ENCODE measurements at places on chromosomes 13 and 19. TPM values are rescaled to one million over a fixed set of nuclear protein-coding genes. Genes with fewer than 3 reads are reported as not detected.

CILP2 gene
- 6.1 TPM for polyA plus RNA-seq

- no peak for DNase-seq
Measured at GRCh38 chr13:31029102-31029501, 96.6 kb downstream of the TEX26 start.

RAB3A gene
- 184 TPM for polyA plus RNA-seq

DNA sequence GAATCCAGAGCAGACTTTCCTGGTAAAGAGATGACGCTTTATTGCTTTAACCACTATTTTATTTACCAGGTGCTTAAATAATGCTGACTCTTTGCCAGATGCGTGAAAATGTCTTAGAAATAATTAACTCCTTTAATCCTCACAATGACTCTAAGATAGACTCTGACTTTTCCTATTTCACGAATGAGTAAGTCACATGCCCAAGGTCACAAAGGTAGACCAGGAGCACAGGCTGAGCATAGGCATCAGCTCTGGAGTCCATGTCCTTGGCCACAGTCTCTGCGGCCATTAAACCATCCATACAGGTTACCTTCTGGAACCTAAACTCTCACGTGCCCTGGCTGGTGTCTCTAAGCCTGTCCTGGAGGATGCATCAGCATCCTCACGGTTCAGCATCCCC, 87.3 kb downstream of the ERCC5 start:
- no peak for DNase-seq

OR10H3 gene
- polyA plus RNA-seq = not detected

DNA sequence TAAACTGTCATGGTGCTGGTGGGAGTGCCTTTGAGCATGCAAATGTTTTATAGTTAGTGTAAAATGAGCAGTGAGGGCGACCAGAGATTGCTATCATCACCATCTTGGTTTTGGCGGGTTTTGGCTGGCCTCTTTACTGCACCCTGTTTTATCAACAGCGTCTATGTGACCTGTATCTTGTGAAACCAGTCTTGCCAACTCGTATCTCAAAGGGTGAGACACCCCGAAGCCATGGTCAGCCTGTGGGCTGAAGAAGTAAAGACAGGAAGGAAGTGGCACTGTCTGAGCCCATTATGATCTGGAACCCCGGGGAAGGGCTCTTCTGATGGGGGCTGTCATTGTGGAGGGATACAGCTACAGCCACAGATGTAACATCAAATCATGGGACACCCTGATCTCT, 81.5 kb upstream of the FAM216B start:
- DNase-seq = no peak

DNA sequence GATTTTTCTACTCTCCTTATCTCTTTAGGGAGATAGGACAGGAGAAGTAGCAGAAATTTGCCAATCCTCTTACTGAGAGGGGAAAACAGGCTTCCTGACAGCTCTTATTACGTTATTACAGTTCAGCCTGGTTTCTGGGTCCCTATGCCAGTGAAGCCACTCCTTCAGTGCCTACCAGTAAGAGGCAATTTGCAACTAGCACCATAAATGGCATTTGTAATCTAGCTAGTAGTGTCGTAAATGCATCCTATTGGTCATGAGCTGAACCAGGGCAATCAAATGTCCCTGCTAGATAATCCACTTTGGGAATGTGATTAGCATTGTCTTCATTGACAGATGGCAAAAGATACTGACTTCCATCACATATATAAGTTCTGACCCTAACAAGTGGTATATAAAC, 428.8 kb downstream of the DCT start:
- DNase-seq = no peak

DNA sequence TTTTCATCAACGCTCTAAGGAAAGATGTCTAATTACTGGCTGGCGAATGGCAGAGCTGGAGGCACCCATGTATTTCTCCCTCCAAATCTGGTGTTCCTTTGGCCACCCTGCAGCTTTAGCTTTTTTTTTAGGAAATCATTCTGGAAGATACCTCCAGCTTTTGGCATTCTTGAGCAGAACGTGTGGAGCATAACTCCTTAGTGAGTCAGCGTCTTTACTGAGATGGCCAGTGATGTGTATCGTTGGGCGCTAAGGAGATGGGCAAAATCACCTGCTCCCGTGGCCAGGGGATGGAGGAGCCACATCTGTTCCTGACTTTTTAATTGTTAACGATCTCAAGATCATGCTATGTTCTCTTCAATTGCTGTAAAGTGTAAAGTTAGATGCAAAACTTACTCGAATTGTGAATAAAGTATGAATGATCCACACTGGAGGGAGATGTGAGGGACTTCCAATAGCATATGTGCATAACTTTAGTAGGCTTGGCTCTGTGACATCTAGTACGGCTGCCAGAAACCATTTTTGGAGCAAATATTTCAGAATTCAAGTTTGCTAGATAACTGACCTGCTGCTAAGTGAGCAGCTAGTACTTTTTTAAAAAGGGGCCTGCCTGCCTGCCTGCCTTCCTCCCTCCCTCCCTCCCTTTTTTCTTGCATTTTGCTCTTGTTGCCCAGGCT, 24.4 kb upstream of the C1QTNF9 start:
- peak; percentile 76 for DNase-seq

DNA sequence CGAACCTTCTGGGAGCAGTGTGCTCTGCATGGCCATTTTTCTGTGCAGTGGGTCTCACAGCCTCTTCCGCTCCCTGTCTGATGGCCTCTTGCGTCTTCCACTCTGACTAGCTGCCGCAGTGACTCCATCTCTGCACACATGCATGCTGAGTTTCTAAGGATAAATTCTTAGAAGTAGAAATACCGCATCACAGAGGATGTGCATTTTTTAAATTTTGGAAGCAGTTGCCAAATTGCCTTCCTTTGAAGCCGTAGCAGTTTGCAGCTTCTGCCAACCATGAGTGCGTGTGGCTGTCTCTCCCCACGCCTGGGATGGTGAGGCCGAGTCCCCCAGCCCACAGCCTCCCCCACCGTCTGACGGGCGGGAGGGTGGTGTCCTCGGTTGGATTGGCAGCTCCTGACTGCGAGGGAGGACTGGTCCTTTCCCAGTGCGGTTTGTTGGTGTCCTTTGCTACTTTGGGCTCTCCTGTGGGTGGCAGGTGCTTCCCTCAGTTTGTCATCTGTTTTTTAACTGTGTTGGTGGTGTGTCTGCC, 9.8 kb downstream of the FZR1 start:
- no peak for DNase-seq

ZNF45 gene
- 3.6 TPM for polyA plus RNA-seq

ZNF417 gene
- polyA plus RNA-seq = 5.7 TPM

DNA sequence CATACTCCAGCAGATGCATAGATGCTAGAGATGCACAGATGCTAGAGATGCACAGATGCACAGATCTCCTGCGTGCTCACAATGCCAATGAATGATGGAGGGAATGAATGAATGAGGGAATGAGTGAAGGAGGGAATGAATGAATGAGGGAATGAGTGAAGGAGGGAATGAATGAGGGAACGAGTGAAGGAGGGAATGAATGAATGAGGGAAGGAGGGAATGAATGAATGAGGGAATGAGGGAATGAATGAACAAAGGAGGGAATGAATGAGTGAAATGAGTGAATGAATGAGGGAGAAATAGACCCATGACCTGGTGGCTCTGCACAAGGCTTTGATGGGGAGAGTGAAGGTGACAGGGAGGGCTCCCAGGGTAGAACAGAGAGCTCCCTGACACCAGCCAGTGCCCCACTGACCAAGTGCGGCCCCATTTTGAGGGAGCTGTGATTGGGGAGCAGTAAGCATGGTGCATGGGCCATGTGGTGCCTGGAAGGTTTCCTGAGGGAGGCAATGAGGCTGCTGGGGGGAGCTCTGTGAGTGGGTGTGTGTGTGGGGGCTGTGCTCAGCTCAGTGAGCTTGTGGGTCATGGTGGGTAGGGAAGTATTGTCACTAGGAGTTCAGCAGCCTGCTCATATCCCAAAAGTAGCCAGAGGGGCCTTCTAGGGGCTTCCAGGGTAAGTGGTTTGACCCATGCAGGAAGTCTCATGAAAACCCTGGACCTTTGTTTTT, 12.7 kb downstream of the SLC27A1 start:
- DNase-seq = no peak

DNA sequence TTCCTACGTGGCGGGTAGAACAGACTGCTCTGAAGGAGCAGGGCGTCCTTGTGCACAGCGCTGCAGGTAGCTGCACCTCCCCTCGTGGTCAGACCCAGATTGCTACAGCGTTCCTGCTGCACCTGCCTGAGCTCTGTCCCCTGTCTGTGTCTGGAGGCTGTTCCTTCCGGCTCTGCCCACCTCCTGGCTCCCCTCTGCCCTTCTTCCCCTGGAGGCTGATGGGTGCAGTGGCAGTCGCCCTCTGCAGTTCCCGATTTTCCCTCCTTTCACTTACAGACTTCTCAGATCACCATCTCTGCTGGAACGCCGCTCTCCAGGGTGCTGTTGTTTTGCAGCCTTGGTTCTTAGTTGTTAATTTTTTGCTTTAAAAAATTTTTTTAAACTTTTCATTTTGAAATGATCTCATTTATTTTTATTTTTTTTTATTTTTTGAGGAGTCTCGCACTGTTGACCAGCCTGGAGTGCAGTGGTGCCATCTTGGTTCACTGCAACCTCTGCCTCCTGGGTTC, 53.6 kb downstream of the SMARCA4 start:
- no peak for DNase-seq

GRCh38 chr13:29428310-29429181, 166.9 kb downstream of the SLC7A1 start:
- DNase-seq = peak; percentile 71

- DNase-seq = no peak
Measured at GRCh38 chr13:27309401-27309958, 38.9 kb downstream of the RASL11A start.

DNA sequence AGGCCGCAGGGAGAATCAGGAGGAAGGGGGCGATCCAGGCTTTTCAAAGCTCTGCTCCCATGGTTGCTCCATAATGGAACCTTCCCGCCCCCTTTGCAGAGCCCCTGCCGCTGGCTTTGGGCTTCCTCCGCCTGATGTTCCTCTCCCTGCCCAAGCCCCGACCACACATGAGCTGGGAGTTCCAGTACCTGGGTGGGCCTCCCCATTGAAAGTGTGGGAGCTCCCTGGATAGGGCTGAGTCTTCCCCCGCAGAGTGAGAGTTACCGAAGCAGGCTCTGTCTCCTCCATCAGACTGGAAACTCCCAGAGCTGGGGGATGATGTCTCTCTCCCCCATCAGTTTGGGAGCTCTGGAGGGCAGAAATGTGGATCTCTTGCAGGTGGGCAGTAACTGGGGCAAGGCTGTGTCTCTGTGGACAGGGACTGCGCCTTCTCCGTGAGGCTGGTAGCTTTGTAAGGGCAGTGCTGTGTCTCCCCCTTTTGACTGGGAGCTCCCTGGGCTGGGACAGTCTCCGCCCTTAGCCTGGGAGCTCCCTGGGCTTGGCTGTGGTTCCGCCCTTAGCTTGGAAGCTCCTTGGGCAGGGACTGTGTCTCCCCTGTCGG, 722 bp downstream of the DCAF15 start:
- no peak for DNase-seq

PCDH8 gene
- 9.4 TPM for polyA plus RNA-seq

POSTN gene
- polyA plus RNA-seq = 0.58 TPM

Data from brain (organoid and tissue), 16 donors.